Suprapubic skin (tissue), 4 donors: ENCODE measurements at places on chromosomes 4 and X.

- H3K36me3 ChIP-seq: no peaks in the 10 kb centered on the region
- H3K27ac ChIP-seq: no peak overlapping the region
- no peaks in the 10 kb centered on the region for H3K27me3 ChIP-seq
- no peak for DNase-seq
- no peaks in the 10 kb centered on the region for H3K4me1 ChIP-seq
Observed at GRCh38 chr4:127143460-127144195, 489.1 kb upstream of the INTU start.

GRCh38 chrX:52979993-52980392, 21.7 kb upstream of the FAM156A start:
- H3K4me3 ChIP-seq: no peak overlapping the region
- H3K27ac ChIP-seq: peak overlapping the region; percentile 59
- no peak for DNase-seq
- H3K36me3 ChIP-seq: no peaks in the 10 kb centered on the region
- H3K4me1 ChIP-seq: peaks cover 19% of the 10 kb centered on the region

- no peaks in the 10 kb centered on the region for H3K27me3 ChIP-seq
- no peaks in the 10 kb centered on the region for H3K36me3 ChIP-seq
- DNase-seq: peak; percentile 71
- H3K4me3 ChIP-seq: peak overlapping the region; percentile 93
- H3K4me1 ChIP-seq: peaks cover 20% of the 10 kb centered on the region
- H3K27ac ChIP-seq: peak overlapping the region; percentile 97
Observed at GRCh38 chr4:98260047-98260578, 1.1 kb upstream of the RAP1GDS1 start.

- peak; percentile 64 for DNase-seq
- no peaks in the 10 kb centered on the region for H3K27me3 ChIP-seq
- H3K36me3 ChIP-seq: peaks cover 20% of the 10 kb centered on the region
- no peak overlapping the region for H3K4me3 ChIP-seq
Observed at GRCh38 chr4:1293991-1294390, 4.3 kb downstream of the MAEA start.

DNA sequence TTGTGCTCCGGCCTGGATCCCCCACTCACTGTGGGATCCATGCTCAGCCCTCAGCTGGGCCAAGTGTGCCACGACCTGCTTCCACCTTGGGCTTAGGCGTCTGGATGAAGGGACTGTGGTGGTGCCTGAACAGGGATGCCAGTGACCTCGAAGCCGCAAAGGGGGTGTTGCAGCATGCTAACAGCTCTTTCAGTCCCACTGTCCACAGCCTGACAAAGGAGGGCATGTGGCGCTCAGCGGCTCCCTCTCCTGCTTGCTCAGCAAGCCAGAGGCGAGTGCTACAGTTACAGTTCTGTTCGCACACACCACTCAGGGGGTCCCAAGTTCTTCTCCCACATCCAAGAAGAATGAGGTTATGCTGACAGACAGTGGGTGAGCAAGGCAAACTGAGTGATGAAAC, 5.2 kb upstream of the IGBP1 start:
- peaks cover 7% of the 10 kb centered on the region for H3K4me1 ChIP-seq
- H3K36me3 ChIP-seq: no peaks in the 10 kb centered on the region
- H3K4me3 ChIP-seq: no peak overlapping the region
- DNase-seq: no peak
- no peak overlapping the region for H3K27ac ChIP-seq
